Activated naive CD4-positive, alpha-beta T cell treated with anti-CD3 and anti-CD28 coated beads, Interleukin-2, amount 50 U/mL, for 72 hours (primary cell): ENCODE measurements at places on chromosomes 2 and 18.

DNA sequence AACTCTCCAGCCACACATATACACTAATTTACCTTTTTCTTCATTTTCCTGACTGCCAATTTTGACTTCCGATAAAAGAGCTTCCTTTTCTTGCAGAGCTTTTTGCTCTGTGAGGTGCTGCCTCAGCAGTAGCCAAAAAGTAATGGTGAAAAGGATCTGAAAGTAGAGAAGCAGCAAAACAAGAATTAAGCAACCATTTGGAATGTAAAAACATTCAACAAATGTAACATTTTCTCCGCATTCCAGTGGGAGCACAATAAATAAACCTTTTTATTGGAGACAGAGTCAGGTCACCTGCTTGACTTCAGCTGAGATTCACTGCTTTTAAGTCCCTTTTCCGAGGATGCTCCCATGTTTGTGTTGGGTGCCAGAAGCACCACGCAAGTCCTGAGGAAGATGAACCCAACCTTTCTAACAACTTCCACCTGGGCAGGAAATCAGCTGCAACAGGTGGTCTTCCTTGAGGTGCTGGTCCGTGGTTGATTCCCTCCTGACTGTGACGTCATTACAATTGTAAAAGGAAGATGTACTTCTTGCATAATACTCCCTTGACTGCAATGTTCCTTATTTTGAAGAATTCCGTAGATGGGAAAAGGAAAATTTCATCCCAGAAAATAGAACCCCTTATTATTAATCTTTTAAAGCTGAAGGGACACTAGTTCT is 265.5 kb downstream of the NAPG start:
- DNase-seq: no peak

DNA sequence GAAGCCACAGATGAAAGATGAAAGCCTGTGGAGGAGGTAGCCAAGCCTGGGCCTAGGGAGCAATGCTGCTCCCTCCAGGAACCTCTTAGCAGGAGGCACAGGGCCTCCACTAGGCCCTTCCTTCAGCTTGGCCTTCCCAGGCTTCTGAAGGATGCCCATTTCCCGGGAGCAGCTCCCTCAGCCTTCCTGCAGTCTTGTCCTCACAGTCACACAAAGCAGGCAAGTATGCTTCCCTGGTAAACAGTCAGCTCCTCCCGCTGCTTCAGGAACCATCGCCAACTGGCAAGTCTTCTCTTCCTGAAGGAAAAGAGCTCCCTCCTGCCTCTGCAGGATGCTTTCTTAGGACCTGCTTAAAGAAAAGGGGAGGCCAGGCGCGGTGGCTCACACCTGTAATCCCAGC is 53.2 kb downstream of the SMAD7 start:
- DNase-seq: no peak

DNA sequence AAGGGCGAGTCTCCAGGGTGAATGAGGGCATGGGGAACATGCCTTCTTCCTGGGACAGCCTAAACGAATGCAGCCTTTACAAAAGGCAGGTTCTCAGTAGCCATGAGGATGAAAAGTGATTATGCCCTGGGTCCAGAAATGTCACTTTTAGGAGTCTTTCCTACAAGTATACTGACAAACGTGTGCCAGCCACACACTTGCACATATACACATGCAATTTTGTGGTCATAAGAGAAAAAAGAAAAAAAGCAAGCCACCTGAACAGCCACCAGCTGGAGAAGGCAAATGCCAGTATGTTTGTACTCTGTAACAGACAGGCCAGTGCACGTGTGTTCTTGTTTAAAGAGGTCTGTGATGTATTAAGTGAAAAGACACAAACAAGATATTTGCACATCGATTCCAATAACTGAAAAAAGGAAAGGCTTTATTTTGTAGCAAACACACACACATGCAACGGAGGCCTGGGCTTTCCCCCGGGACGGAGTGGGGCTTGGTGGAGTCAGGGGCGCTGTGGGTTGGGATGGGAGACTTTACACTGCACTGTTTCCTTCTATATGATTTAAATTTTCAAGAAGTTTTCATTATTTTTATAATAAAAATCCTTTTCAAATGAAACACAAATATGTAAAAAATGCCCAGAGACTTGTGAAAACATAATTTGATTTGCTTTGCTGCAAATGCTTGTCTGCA is 108.4 kb downstream of the FAM210A start:
- no peak for DNase-seq

- no peak for DNase-seq
Observed at GRCh38 chr2:153132418-153132817, 346.1 kb downstream of the RPRM start.

GRCh38 chr18:28588884-28589549 is 412.1 kb upstream of the CDH2 start:
- DNase-seq: no peak

- no peak for DNase-seq
Observed at GRCh38 chr18:2588666-2589344, 17.4 kb downstream of the NDC80 start.

DNA sequence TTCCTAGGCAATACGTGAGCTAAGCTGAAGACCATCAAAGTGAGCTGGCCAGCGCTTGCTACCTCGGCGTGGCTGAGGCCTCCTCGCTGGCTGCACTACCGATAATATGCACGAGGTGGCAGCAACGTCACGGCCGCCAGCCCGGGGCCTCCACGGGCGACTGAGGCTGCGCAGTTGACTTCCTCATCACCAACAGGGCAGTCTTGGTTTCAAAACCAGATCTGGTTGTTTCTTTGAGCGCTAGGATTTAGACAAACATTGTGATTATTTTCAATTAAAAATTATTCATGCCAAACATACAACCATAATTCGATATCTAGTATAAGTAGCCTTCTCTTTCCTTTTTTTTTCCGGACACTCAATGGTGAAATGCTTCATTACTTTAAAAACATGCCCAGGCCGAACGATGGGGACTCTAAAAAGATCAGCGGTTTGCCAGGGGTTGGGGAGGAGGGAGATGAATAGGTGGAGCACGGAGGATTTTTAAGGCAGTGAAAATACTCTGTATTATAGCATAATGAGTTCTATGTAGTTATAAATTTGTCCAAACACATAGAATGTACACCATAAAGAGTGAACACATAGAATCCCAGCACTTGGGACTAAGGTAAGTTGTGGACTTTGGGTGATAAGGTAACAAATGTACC is 52.0 kb downstream of the CYBRD1 start:
- DNase-seq: peak; percentile 84
